GM12864 (cell line): ENCODE measurements at places on chromosomes 11 and 22.

DNA sequence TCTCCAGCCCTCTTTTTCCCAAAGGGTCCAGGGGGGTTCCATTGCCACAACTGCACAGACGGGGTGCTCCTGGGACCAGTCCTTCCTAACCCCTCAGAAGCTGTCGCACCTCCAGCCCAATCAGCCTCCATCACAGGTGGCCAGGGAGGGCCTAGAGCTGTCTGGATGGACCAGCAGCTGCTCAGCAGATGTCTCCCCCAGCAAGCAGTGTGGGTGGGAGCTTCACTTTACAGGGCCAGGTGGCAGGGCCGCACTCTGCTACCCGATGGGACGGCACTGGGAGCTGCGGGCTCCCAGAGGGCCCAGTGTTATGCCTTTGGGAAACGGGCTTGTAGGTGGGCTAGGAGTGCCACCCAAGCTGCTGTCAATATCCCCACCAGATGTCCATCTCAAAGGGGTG, 120.5 kb downstream of the DSCAML1 start:
- no peak for DNase-seq

DNA sequence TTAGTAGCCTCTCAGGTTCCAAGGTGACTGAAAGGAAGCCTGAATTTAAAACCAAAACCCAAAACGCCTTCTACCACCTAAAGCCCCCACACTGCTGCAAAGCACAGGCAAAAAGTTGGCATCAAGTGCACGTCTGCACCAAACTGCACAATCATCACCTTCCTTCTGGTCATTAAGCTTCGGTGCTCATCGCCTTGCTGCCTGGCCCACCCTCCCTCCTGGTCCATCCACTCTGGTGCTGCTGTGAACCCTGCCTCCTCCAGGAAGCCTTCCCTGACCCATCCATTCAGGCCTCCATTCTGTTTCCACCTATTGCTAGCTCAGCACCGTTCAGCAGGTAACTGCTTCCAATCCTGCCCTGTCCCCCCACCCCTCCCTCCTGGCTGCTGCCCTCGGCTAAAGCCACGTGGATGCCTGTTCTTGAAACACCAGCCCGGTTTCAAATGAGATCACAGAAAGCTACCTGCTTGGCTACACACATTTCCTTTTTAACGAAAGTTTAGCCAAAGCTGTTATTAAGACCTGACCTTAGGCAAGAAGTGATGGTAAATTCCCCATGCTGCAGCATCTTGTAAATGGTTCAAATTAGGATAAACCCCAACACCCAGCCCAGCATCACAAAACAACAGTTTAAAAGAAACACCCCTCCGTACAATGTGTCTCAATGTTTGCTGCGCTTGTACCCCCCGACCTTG, 53.8 kb upstream of the CD5 start:
- DNase-seq = no peak

DNA sequence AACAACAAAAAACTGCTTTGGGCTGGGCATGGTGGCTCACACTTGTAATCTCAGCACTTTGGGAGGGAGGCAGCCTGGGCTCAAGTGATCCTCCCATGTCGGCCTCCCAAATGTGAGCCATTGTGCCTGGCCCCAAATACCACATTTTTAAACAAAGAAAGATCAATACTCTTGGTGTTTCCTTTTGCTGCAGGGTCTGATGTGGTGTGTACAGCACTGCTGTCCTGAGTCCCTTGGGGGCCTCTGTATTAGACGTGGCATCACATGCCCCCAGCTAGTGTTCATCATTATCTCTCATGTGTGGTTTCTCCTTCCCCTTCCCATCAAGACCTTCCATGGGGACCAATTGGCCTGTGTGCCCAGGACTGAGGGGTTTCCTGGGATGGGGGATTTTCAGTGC, 20.5 kb upstream of the XBP1 start:
- DNase-seq = no peak

GRCh38 chr11:22536071-22536470, 89.6 kb downstream of the FANCF start:
- DNase-seq = no peak

- no peak for DNase-seq
Observed at GRCh38 chr11:71223081-71223405, 29.3 kb downstream of the SHANK2 start.

- DNase-seq = no peak
Observed at GRCh38 chr11:21110415-21110814, 441.0 kb downstream of the NELL1 start.

DNA sequence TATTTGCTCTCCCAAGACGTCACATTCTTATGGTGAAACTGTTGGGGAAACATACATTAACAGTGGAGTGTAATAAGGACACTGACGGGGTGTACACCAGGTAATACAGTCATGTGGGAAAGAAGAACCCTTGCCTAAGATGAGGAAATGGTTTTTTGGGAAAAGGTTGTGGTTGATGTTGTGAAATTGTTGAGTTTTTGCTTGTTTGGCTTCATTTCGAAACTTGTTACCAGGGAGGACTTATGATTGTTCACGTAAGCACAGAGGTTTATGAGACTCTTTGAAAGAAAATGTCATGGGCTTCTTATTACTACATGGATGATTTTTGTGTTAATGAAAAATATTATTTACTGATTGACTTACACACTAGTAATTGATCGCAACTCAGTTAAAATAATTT, 16.8 kb downstream of the ANO3 start:
- no peak for DNase-seq
